Mesenteric fat pad (tissue), 1 donor: ENCODE measurements at places on chromosomes 7 and 10.

GRCh38 chr10:66784770-66785169 is 141.1 kb upstream of the LRRTM3 start:
- DNase-seq = no peak

GRCh38 chr10:19623321-19623720 is 192.9 kb upstream of the PLXDC2 start:
- no peak for DNase-seq

DNA sequence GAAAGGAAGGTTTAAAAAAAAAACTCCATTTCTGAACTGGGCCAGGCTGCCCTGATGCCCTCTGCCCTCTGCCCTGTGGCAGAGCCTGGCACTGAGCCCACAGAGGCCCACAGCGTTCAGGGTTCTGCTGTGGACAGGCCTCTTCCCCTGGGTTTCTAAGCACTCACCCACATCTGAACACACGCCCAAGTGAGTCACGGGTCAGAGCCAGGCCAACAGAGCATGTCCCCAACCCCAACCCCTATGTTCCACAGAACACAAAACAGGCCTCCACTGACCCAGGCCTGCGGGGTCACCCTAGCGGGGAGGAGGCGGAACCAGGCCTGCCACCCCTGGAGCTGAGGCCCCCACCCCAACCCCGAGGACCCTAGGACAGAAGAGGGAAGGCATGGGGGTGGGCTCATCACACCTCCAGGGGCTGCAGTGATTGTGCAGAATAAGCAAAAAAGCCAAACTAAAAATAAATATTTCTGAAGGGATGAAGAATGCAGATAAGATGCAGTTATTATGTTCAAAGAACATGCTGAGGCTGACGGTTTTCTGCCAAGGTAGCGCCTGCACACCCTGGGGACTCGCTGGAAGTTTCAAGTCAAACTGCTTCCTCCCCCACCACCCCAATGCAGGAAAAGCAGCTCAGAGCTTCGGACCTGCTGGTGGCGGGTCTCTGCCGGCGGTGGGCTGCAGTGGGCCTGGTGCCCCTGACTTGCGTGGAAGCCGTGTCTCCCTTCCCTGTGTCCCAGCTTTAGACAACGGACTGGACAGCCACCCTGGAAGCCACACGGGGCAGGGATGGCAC is 5.4 kb downstream of the WDR86 start:
- DNase-seq = no peak

DNA sequence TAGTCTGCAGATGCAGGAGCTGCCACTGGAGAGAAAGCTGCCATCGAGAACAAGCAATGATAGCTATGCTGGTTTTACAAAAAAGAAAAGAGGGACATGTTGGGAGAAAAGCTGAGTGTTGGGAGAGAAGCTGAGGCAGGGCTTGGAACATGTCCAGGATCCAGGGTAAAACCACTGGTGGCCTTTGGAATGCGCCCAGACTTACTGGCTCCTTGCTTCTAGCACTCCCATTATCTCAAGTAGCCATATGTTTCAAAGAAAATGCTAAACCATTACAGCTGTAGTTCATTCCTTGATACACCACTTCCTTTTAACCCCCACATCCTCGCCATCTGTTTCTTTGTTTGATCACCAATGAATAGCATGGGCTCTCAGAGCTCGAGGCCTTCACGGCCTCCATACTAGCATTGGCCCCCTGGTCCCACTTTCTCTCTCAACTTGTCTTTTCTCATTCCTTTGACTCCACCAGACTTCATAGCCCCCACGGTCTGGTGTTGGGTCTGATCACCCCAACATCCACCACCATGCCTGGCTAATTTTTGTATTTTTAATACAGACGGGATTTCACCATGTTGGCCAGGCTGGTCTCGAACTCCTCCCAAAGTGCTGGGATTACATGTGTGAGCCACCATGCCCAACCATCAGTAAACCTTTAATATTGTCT is 23.8 kb upstream of the PLAC9 start:
- no peak for DNase-seq

DNA sequence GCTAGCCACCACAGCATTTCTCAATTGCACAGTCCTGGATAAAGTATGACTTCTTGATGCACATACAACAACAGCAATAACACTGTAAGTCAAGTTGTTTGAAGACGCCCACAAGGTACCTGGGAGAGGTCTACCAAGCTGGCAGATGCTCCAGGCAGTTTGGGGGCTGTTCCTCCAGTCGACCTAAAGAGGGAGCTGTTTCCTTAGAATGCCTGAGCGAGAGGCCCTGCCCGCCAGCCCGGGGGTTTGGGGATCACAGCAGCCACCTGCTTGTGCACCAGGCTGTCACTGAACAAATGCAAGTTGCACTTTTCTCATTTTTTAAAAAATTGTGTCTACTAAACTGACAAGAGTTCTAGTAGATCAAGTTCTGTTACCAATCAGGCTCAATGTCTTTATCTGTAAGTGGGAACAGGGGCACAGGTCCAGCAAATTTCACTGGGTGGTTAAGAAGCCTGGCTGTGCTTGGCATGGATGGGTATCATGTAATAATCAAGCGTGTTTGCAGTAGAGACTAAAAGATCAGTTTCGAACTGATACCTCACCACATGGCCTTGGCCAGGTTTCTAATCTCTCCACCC is 193.8 kb upstream of the ADO start:
- no peak for DNase-seq

DNA sequence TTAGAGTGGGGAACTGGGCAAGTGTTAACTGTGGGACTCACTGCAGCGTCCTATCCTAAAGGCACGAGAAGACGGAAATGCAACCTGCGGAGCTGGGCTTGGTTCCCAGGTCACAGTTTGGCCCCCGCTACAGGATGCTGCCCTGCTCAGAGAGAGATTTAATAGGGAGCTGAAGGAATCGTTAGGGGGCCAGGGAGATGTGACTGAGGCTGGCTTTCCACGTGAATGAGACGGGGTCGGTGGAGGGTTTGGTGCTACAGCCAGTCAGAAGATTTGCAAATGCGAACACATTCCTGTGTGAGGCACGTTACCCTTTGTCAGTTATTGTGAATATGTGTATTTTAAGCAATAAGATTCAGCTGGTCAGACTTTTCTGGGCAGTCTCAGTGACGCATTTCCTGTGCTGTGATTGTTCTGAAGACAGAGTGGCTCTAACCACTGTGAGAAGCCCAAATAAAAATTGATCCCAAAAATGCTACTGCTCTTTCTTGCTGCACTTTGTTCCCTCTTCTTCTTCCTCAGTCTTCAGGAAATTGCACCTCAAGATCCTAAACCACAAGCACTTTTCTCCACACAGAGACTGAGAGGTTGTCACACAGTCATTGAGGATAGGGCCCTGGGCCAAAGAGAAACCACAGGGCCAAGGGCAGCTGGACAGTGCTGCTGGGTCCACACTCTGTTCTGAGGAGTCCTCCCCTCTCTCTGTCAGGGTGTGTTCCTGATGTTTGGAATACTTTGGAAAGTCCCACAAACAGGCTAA is 21.2 kb downstream of the CYP17A1 start:
- DNase-seq = no peak

GRCh38 chr7:130277763-130278643 is 11.3 kb downstream of the CPA2 start:
- DNase-seq = no peak

DNA sequence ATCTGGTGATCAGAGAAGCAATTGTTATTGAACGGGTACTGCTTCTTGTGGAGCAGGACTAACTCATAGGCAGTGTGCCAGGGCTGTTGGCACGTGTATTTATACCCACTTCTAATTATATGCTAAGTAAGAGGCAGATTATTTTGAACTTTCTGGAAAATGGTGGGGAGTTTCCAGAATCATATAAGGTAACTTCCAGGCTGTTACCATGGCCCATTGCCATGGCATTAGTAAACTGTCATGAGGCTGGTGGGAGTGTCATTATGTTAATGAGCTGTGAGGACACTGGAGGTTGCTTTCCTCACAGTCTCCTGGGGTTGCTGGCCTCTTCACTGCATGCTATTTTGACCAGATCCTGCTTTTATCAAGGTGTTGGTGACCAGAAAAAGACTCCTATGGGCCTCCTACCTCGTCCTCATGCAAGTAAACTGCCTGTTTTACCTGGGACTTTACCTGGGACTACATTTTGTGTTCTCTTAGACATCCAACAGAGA is 122.6 kb downstream of the KCND2 start:
- DNase-seq = no peak

DNA sequence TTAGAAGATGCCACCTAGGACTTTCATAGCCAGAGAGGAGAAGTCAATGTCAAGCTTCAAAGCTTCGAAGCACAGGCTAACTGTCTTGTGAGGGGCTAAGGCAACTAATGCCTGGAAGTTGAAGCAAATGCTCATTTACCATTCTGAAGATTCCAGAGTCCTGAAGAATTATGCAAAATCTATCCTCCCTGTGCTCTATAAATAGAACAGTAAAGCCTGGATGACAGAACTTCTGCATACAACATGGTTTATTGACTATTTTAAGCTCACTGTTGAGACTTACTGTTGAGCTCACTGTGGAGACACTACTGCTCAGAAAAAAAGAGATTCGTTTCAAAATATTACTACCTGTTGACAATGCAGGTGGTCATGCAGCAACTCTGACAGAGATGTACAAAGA is 28.6 kb downstream of the TNS3 start:
- no peak for DNase-seq
